ENCODE measurements at places on chromosomes 13 and 19.

GRCh38 chr13:113759525-113760137, 605 bp downstream of the TMEM255B start:
- no peak for DNase-seq

GRCh38 chr13:59587971-59588716, 575.6 kb downstream of the DIAPH3 start:
- no peak for DNase-seq

DNA sequence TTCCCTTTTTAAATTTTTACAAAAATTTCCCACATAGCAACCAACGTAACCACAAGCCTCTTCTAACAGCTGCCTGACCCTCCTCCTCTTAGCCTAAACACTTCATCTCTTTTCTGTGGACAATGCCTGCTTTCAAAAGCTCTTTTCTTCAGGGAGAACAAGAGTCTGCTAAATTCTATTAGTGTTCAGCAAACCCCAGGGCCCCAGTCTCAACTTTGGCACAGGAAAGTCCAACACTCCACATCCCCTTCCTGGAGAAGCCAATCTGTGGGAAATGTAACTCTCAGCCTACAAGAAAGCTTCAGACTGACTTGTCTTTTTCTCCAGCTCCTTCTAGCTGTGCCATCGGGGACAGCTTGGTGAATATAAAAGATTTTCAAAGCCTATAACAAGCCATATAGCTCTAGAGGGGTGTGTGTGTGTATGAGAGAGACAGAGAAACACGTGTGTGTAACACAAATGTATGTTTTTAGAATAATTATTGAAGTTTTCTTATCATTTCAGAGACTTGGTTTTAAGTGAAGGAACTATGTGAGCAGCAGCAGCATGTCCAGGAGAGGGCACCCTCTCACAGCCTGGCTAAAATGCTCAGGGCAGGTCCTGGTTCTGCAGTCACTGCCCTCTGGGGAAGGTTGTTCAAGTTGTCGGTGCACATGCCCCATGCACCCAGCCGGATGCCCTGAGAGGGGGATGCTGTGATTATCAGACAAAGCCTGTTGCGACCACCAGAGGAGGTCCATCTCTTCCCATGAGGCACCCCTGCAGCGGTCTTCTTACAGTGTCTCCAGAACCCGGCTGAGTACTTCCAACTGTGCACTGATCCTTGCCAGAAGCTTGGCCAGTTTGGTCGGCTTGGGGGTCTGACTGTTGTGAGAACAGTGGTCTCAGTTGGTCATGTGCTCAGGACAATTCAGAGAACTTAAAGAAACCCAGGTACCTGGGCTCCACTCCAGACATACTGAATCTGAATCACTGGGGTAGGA, 34.4 kb downstream of the CCDC70 start:
- peak; percentile 7 for DNase-seq

GRCh38 chr13:113413178-113413897, 40.0 kb downstream of the ADPRHL1 start:
- no peak for DNase-seq

DNA sequence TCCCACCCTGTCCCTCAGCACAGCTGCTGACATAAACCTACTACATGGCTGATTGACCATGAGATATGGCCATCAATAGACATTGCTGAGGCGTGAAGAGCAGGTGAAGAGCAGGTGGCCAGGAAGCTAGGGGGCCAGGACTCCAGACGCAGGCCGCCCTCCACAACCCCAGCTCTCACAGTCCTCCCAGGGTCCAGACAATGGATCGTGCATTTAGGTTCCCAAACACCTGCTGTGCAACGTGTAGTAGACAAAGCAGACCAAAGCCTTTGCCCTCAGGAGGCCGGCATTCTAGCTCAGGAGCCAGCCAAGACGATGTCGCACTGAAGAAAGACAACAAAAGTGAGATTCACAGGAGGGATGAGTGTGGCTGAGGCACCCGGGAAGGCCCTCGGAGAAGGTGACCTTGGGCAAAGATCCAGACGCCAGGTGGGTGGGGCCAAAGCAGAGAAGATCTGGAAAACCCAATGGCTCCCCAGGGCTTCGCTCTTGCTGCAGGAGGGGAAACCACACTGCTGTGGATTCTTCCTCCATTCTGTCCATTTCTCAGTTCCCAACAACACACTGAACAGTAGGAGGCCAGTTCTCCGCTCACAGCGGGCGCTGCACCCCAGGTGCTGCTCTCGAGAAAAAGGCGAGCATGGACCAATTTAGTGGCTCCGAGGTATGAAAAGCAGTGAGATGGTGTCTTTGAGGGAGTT, 1.4 kb downstream of the FFAR1 start:
- no peak for DNase-seq

DNA sequence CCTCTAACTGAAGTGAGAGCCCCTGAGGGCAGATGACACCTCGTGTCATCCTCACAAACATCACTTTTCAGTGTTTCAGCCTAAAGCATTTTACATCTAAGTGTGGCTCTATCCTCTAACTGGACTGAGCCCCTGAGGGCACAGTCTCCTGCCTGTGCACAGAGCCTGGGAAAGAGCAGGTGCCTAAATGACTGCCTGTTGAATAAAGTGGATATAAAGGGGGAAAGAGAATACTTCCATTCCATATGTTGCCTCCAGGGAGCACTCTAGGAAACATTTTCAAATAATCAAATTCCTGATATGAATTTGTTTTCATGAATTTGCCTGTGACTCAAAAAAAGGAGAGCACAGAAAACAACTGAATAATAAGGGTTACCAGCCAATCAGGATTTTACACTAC, 32.2 kb downstream of the CNMD start:
- DNase-seq, result no peak

- DNase-seq, result no peak
Observed at GRCh38 chr19:7678971-7679751, 1.5 kb upstream of the TRAPPC5 start.

DNA sequence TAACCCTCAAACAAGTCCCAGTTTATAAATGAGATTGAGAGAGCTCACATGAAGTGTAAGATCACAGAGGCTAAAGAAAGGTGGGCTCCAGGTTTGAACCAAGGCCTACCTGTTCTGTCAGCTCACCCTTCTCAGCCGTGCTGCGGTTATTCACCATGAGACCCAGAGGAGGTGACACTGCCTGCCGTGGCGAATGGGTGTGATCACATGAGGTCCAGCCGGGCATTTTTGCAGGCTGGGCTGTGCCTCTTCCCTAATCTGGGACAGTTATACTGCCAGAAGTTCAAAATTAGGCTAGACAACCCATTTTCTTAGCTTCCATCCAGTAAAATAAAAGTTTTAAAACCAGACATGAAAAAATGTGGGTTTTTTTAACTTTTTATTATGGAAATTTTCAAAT, 146.8 kb downstream of the FOXO1 start:
- no peak for DNase-seq

DNA sequence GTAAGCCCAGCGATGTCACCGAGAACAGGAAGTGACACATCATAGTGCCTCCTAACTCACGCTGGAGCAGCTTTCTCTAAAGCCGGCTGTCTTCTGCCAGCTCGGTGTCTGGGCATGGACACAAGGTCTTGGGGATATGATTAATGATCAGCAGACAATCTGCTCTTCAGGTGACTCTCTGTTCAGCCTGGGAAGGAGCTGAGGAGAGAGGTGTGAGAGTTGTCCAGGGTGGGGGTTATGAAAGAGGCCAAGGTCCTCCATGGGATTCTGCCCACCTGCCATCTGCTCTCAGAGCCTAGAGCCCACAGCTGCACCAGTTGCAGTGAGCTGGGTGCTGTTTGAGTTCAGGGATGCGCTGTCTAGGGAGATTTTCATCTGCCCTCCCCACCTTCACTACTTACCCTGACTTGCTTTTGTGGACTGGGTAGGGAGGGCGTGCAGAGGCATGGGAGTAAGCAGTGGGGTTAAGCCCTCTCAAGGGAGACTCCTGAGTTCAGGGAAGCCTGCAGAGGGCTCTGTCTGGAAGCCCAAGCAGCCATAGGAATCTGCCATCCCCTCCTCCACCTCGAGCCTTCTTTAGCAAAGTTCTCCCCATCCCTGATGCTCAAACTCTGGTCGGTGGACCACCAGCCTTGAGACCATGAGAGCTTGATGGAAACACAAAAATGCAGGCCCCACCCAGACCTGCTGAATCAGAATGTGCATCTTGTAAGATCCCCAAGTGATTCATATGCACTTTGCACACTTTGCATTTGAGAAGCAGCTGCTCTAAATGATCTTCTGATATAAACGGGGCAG, 539.7 kb downstream of the RFC3 start:
- DNase-seq, result peak; percentile 10

- peak; percentile 42 for DNase-seq
Observed at GRCh38 chr13:77176350-77176749, 149.4 kb upstream of the FBXL3 start.

GRCh38 chr13:108322206-108322824, 52.8 kb downstream of the TNFSF13B start:
- peak; percentile 4 for DNase-seq

DNA sequence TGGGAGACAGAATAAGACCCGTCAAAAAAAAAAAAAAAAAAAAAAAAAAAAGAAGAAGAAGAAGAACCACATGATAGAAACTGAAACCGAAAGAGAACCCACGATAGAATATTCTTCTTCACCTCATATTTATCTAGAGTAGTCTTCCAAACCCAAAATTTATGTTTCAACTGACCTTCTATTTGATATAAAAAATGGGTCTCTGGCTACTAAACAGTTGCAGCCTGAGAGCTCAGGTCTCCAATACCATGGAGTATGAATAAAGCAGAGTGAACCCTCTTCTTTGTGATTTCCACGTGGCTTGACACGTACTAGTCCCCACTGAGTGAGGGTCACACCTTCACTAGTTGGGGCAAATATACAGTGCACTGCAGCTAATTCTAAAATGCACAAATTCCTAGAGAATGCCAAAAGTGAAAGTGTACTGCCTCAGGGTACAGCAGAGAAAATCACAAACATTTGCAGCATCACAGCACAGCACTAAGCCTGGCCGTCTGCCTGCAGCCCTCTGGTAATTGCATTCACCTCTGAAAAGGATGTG, 30.8 kb upstream of the RFC3 start:
- no peak for DNase-seq

- DNase-seq, result no peak
Observed at GRCh38 chr13:51551416-51551815, 32.8 kb upstream of the WDFY2 start.

DNA sequence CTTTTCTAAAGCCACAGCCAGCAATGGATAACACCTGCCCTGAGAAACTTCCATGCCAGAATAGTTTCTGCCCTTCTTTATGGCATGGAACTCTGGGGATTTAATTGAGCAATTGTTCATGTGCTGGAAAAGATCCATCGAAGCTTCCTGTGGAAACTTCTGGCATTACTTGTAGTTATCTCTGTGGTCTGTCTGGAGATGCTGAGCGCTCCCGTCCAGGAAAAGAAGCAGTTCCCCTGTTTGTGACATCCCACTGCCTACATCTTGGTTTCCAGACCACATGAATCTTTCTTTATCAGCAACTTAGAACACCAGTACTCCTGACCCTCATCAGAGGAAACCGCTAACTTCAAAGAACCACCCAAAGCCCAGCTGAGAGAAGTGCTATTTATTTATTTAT, 24.6 kb downstream of the FLT1 start:
- no peak for DNase-seq

DNA sequence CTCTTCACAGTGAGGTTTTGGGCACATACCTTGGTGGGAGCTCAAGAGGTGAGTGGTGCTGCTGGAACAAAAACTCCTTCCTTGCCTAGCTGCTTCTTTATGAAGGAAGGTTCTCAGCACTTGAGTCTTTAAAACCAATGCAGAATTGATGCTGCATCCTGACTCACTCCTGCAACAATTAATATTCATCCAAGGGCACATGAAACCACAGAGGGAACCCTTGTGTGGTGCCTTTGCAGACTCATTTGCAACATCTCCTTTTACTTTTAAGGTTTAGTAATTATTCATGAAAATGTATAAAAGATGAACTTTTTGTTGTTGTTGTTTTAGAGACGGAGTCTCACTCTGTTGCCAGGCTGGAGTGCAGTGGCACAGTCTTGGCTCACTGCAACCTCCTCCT, 30.1 kb downstream of the OPA3 start:
- no peak for DNase-seq

DNA sequence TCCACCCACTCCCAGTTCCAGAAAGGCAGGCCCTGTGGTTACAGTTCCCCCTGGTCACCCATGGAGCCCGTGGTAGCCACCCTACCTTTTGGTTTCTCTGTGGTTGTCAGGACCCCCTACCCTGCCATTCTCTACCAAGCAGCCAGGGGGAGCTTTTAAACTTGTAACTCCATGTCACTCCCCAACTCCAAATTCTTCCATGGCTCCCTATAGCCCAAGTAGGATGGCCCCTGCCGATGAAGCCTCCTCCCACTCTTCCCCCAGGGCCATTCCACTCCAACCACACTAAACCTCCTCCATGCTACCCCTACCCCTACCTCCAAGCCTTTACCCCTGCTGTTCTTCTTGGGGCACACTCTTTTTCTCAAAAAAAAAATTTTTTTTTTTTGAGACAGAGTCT, 2.2 kb downstream of the S1PR2 start:
- no peak for DNase-seq

- no peak for DNase-seq
Observed at GRCh38 chr13:26785838-26786630, 25.4 kb upstream of the GPR12 start.

GRCh38 chr13:102401265-102401664, 583 bp downstream of the FGF14 start:
- no peak for DNase-seq

- peak; percentile 23 for DNase-seq
Observed at GRCh38 chr19:35828692-35829301, 16.2 kb upstream of the PRODH2 start.

GRCh38 chr13:51995677-51996551, 15.3 kb downstream of the ATP7B start:
- DNase-seq, result no peak

DNA sequence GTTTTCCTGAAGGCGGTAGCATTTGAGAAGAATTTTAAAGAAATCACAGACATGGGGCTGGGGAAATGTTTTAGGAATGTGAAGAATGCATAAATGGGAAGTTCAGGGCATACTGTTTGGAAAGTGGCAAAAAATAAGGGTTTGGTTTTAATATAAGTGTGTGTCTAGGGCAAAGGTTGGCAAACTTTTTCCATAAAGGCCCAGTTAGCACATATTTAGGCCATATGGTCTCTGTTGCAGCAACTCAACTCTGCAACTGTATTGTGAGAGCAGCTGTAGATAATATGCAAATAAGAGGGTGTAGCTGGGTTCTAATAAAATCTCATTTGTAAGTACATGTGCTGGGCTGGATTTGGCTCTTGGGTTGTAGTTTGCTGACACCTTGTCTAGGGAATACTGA, 521.9 kb downstream of the DIAPH3 start:
- no peak for DNase-seq

GRCh38 chr13:89966524-89966923, 1381.0 kb upstream of the MIR17HG start:
- no peak for DNase-seq

DNA sequence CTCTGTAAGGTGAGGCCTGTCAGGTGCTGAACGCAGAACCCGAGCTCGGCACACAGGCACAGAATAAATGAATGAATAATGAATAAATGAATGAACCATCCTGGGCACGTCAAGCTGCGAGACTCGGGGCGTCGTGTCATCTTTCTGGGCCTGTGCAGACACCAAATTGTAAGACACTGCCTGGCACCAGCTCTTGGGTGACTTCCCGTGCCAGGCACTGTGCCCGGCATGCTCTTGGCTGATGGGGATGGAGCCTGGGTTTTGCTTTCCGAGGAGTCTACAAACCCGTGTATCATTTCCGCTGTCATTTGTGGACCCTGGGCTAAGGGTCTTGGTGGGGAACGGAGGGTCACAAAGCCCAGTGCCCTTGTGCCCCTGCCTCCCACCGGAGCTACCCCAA, 43.9 kb downstream of the CELF5 start:
- no peak for DNase-seq

Measured in AG04450 (cell line).